ENCODE measurements at places on chromosomes 6 and 20. TPM values are rescaled to one million over a fixed set of nuclear protein-coding genes. Genes with fewer than 3 reads are reported as not detected.

VWA7 gene
- polyA plus RNA-seq: 3.2 TPM

GRCh38 chr6:62891065-62891647 lies 320.1 kb upstream of the FKBP1C start:
- DNase-seq: no peak

INSM1 gene
- not detected for polyA plus RNA-seq

- DNase-seq: peak; percentile 92
These were observed 39.8 kb downstream of the GNAS start for GRCh38 chr20:58892141-58892931.

- DNase-seq: no peak
These were observed 590 bp downstream of the C20orf204 start for GRCh38 chr20:64036346-64037198.

- no peak for DNase-seq
These were observed 72.1 kb downstream of the PERP start for GRCh38 chr6:138035070-138035469.

DNA sequence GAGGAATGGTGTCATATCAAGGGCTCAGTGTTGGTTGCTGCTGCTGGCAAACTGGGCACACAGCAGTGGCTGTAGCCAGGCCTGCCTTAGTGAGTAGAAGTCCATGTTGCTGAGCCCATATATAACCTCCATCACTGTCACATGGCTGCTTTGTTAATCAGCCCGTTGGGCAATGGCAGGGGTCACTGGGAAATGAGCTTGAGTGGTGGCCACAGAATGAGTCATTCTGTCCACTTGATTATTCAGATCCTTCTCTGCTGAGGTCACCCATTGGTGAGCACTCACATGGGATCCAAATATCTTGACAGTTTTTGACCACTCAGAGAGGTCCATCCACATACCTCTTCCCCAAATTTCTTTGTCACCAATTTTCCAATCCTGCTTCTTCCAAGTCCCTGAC lies 898.9 kb upstream of the EYS start:
- no peak for DNase-seq

PNPLA1 gene
- polyA plus RNA-seq: not detected

FGD2 gene
- polyA plus RNA-seq: 5.1 TPM

KCNK15 gene
- polyA plus RNA-seq: 0.70 TPM

FAM217A gene
- not detected for polyA plus RNA-seq

DNA sequence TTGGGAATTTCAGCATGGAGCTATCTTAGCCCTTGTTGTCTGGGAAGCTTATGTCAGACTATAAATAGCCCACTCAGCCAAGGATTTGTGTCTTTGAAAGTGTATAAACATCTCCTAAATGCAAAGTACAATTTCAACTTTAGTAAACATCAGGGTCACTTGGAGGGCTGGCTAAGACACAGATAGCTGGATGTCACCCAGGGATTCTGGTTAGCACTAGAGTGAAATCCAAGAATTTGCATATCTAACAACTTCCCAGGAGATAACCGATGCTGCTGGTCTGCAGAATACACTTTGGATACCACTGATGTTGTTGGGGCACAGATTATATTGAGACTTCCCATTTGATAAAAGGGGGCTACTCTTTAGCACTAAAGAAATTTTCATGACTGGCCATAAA lies 130.9 kb downstream of the PAX1 start:
- no peak for DNase-seq

ARMH2 gene
- not detected for polyA plus RNA-seq

- DNase-seq: no peak
These were observed 121.0 kb downstream of the BTBD9 start for GRCh38 chr6:38518511-38519304.

DNA sequence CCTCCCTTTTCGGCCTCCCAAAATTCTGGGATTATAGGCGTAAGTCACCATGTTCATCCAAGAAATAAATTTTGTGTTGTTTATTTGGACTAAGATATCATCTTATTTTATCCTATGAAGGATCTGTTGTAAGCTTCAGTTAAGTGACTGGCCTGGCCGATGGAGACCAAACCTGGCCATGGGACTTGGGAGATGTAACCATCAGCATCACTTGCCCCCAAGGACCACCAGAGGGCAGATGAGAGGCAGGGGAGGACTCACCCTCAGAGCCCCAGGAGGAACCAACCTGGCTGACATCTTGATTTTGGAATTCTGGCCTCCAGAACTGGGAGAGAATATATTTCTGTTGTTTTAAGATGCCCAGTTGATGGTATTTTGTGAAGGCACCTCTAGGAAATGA lies 266.7 kb downstream of the CDH26 start:
- DNase-seq: no peak

TFAP2A gene
- polyA plus RNA-seq: 0.57 TPM

GRCh38 chr20:61895686-61896057 lies 170.0 kb downstream of the TAF4 start:
- DNase-seq: peak; percentile 46

DNA sequence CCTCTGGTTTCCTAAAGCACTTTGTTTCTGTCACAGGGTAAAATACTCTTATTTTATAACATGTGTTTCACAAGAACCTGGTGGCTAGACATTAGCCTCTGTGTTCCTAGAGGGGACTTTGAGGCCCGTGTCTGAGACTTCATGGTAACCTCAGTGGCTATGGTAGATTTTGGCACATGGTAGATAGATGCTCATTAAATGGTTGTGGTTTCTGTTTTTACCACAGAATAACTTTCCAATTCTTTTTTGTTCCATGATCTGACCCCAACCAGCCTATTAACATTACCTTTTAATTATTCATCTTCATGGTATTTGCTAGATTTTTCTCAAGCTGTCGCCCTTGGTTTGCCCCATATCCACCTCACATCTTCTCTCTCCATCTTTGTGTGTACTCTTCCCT lies 34.3 kb downstream of the CCN2 start:
- no peak for DNase-seq

- DNase-seq: peak; percentile 71
These were observed 67.8 kb downstream of the LY86 start for GRCh38 chr6:6656287-6656686.

TAP2 gene
- polyA plus RNA-seq: 11.2 TPM

SEL1L2 gene
- 1.1 TPM for polyA plus RNA-seq

GRCh38 chr6:27188061-27188884 lies 59.2 kb upstream of the PRSS16 start:
- DNase-seq: peak; percentile 75

- no peak for DNase-seq
These were observed 121.6 kb downstream of the ADGRB3 start for GRCh38 chr6:68756454-68757375.

PET117 gene
- polyA plus RNA-seq: 11.4 TPM

- no peak for DNase-seq
These were observed 25.1 kb downstream of the GLP1R start for GRCh38 chr6:39073471-39074355.

TGM3 gene
- 0.05 TPM for polyA plus RNA-seq

GRCh38 chr20:14299831-14300230 lies 37.6 kb downstream of the FLRT3 start:
- no peak for DNase-seq

GRCh38 chr20:9543214-9543613 lies 28.8 kb downstream of the LAMP5 start:
- no peak for DNase-seq

CNBD2 gene
- polyA plus RNA-seq: 6.0 TPM

GRCh38 chr20:44738813-44739477 lies 6.7 kb upstream of the KCNK15 start:
- no peak for DNase-seq

DNA sequence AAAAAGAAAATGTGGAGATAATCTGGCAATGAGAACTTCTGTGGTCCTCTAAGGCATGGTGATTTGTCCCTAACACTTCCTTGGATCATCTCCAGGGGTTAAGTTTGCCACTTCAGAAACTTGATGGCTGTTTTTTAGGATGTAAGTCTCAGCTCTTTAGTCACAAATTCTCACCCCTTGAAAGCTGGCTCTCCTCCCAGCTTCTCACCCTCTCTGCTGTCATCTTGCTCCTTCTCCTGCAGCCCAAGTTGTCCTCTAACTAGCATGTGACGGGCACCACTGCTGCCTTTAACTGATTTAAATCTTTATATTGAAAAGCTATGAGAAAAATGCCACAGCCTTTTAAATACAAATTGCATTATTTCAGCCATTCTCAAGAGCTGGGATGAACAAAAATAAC lies 107.8 kb downstream of the MAP3K5 start:
- no peak for DNase-seq

CALHM4 gene
- 0.20 TPM for polyA plus RNA-seq

DNA sequence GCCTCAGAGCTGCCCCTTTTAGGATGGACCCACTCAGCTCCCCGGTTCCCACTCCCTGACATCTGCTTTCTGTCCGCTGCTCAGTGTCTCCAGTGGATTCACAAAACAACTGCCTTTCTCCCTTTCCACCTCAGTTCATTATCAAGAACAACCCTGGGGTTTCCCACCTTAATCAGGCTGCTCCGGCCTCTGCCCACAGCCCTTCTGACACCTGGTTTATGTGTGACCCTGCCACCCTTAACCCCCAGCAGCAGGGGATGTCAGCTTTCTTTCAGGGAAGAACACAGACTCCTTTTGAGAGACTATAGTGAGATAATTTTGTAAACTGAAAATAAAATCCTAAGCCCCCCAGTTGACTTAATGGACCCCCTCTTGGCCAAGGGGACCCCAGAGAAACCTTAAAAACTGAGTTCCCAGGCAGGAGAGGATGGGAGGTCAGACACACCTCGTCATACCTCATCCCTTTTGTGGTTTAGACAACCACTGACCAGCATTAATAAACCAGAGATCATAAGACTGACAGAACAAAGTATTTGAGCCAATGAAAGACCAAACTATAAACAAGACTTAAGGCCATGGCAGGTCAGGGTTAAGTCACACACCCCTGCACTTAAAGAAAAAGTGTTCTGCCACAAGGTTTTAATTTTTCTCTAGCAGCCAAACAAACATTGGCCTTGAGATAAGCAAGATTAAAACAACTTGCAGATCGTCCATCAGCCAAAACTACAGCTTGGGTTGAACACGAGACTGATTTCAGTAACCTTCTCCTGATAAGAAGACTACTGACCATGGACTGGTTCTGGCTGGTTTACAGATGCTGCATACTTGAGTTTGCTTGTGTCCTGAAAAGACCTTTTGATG lies 42.4 kb upstream of the DDR1 start:
- no peak for DNase-seq
